ENCODE measurements at places on chromosomes 12 and 14.
A peak's percentile ranks its signal among the peaks of the same experiment; 100 is the strongest.

GRCh38 chr12:51813931-51814310 lies 34.6 kb downstream of the FIGNL2 start:
- no peak for DNase-seq

DNA sequence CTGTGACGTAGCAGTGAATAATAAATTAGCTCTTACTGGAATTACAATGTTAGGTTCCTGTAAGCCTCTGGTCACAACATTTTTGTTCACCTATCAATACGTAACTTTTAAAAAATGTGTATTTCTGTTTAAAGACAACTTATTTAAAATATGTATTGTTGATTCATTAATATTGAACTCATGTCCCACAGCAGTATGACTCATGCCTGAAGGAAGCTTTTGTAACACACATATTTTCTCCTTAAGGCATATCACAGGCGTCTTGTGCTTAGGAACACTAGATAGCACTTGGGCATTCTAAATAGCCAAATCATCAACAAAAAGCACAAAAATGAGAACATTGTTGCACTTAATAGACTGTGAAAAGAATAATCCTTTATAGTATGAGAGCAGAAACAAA lies 92.5 kb downstream of the GPHN start:
- DNase-seq, result no peak

- DNase-seq, result no peak
Observed at GRCh38 chr12:129571901-129572494, 331.8 kb downstream of the TMEM132D start.

DNA sequence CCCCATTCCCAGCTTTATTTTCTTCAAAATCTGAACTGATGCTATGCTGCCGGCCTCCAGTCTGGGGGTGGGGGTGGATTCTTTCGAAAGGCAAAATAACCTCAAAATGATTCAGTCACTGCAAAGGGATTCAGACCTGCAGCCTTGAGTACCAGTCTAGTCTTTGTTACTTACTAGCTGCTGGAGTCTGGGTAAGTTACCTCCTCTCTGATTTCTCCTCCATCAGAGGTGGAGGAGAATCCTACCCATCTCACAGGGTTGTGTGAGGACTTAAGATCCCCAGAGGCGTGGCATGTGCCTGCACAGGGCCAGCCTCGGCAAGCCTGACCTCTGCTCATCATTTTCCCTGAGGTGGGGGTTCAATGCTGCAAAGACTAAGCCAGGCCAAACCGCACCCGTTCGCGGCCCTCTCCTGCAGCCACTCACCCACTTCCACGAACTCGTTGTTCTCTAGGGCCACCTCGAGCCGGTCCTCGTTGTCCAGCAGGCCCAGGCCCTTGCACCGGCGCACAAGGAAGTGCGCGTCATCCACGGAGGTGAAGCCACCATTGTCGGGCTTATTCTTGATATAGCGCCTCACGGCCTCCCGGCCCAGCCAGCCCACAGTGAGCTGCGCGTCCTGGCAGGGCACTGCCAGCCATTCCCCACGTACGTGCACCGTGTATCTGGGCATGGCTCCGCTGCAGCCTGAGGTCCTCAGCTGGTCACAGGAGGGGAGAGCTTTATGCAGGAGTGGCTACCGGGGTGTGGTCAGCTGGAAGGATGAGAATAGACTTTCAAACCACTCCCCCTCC lies 709 bp downstream of the HAL start:
- no peak for DNase-seq

GRCh38 chr14:88312257-88312656 lies 10.8 kb downstream of the KCNK10 start:
- no peak for DNase-seq

DNA sequence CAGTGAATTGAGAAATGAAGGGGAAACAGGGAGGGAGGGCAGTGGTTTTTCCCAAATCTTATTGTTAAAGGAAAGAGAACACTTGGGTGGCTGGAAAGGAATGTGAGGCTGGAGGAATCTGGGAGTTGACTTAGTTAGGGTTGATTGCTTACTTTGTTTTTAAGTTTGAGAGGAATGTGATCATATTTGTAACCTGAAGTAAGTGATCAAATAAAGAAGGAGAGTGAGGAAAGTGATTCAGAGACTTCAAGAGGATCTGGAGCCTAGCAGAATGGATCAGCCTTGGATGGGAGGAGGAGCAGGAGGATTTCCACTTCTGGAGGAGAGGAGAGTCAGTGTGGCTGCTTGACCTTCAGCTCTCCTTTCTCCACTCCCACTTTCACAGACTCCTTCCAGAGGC lies 6.0 kb upstream of the LRP6 start:
- no peak for DNase-seq

- no peak for DNase-seq
Observed at GRCh38 chr12:31821484-31821883, 92.7 kb upstream of the AMN1 start.

DNA sequence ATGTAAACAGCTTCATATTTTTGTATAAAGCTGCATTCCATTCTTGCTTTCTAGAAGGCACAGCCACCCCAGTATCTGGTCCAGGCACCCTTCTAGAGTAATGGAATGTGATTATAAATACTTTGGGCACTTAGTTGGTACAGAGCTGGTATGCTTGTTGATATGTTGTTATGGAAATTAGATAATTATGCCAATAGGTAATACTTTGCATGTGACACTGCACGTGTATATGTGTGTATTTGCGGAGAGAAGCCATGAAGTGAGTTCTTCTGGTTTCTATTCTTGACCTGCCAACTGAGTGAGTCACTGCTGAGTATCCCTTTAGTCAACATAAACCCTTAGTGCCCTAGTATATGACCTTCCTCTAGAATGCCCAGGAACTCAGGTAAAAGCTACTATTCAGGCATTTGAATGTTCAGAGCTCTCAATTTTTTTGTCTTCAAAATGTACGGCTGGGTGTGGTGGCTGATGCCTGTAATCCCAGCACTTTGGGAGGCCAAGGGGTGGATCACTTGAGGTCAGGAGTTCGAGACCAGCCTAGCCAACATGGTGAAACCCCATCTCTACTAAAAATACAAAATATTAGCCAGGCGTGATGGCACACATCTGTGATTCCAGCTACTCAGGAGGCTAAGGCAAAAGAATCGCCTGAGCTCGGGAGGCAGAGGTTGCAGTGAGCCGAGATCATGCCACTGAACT lies 6.2 kb upstream of the TCP11L2 start:
- no peak for DNase-seq

GRCh38 chr12:103627189-103627855 lies 40.2 kb downstream of the STAB2 start:
- DNase-seq, result no peak

- DNase-seq, result no peak
Observed at GRCh38 chr12:89339526-89339925, 12.8 kb downstream of the DUSP6 start.

DNA sequence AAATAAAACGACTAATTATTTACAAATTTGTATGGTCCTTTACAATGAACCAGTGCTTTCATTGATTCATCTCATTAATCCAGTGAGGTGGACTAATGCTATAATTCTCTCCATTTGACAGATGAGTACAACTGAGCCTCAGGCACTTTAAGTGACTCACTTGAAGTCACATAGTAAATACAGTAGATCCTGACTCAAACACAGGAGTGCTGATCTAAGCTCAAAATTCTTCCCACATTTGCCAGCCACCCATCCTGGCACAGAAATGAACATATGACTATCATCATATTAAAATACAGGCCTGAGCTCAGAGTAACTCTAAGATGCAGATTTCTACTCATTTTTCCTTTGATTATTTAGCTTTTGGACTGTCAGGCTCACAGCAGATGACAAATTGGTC lies 30.6 kb downstream of the SLC16A7 start:
- DNase-seq, result no peak

DNA sequence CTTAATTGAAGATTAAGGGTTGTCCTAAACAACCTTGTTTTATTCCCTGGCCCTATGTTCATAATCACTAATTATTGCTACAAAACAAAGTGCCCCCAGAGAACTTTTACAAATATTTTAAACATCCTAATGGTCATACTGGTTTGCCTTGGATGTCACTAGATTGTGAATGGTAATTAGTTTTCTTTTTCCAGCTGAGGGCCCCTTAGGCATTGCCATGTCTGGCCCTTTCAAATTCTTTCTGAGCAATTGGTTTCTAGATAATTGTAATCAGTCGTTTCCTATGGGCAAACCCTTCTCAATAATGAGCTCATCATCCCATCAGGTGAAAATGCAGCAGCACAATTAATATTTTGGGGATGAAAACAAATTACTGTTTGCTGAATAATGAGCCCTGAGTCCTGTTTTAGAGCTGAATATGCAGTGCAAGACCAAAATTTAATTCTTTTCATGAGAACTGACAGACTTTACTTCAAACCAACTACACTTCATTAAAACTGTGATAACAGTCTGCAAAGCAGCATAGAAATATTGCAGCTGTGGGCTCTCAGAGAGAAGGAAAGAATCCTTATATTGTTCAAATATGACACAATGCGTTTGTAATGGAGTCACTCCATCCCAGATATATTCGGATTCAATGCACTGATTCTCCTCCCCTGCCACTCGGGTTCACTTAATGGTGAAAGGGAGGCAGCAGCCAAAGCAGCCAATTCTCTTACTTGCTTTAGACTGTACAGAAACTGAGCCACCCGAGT lies 67.7 kb upstream of the ARHGAP5 start:
- DNase-seq, result no peak

- DNase-seq, result no peak
Observed at GRCh38 chr14:96205059-96205977, 679 bp downstream of the BDKRB2 start.

DNA sequence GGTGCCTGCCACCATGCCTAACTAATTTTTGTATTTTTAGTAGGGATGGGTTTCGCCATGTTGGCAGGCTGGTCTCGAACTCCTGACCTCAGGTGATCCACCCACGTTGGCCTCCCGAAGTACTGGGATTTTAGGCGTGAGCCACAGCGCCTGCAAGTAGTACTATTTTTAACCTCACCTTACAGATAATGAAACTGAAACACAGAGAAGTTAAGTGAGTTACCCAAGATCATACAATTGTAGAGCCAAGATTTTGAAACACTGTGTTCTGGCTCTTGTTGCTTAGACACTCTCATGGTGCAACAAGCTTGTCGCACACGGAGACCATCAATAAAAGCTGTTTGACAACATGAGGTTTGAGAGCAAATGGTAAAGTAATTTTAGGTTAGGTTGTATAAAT lies 159.1 kb upstream of the LMNTD1 start:
- no peak for DNase-seq

GRCh38 chr12:11015775-11016430 lies 6.5 kb downstream of the TAS2R19 start:
- DNase-seq, result no peak

GRCh38 chr12:97216848-97217247 lies 245.8 kb upstream of the RMST start:
- DNase-seq, result no peak

DNA sequence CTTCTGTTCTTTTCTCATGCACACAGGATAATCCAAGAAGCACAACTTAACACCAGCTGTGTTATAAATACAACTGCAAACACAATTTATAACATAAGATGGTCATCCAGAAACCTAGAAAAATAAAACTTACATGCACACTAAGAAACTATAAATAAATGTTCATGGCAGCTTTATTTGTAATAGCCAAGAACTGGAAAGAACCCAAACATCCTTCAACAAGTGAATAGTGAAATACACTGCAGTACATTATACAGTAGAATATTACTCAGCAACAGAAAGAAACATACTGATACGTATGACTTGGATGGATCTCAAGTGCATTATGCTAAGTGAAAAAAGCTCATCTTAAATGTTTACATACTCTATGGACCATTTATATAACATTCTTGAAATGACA lies 132.7 kb downstream of the SPTSSA start:
- no peak for DNase-seq

- peak; percentile 24 for DNase-seq
Observed at GRCh38 chr14:101875727-101876554, 88.4 kb upstream of the DYNC1H1 start.

DNA sequence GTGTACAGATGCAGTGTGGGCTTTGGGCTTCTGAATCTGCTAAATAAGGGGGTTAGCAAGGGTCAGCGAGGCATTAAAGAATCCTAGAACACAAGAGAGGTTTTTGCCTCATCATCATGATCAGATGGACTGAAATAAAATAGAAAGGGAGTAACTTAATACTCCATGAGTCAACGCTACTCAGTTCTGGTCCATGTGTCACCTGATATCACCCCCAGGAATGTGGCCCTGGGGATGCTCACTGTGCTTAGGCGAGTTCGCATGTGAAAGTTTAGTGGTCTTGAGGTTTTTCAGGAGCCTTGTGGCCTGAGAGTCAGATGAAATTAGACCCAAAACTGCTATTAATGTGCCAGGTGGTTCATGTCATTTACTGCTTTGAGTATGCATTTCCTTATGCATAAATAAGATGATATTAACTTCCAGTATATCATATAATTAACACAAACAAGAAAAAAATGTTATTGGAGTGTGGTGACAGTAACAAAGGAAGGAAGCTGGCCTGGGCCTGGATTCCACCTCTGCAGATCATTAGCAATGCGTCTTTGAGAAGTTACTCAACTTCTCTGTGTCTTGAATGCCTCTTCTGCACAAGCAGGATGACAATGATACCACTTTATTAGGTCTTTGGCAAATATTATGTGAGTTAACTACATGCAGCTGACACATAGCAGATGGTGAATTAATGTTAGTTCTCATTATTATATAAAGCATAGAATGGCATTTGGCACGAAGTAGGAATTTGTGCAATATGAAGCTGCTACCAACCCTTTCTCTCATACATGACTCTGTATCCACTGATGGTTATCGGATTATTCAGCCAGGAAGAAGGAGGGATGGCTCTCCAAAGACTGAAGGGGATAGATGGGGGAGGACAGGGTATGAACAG lies 1272.6 kb downstream of the AACS start:
- no peak for DNase-seq

- DNase-seq, result no peak
Observed at GRCh38 chr14:103180331-103180730, 57.1 kb downstream of the TNFAIP2 start.

- DNase-seq, result no peak
Observed at GRCh38 chr12:98868076-98868475, 223.0 kb downstream of the APAF1 start.

DNA sequence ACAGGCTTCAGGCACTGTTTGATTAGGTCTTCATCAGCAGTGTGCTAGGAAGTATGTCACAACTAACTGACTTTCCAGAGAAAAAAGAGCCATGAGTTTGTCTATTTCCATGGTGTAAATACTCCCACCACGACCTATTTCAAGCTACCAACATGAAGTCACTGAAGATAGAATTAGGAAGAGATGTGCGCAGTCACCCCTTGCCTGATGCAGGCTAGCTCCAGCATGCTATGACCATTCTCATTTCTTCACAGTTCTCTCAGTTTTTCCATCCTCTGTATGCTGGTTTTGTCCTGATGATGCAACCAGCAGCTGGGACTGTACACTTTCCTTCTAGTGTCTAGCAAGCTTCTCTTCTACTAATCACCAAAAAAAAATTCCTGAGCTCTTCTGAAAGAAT lies 191.6 kb upstream of the NUDT4 start:
- DNase-seq, result peak; percentile 40

- DNase-seq, result no peak
Observed at GRCh38 chr14:53880761-53881160, 75.9 kb downstream of the BMP4 start.

- no peak for DNase-seq
Observed at GRCh38 chr14:90093942-90094595, 32.3 kb downstream of the KCNK13 start.
